ENCODE measurements at places on chromosomes 11 and 22.

DNA sequence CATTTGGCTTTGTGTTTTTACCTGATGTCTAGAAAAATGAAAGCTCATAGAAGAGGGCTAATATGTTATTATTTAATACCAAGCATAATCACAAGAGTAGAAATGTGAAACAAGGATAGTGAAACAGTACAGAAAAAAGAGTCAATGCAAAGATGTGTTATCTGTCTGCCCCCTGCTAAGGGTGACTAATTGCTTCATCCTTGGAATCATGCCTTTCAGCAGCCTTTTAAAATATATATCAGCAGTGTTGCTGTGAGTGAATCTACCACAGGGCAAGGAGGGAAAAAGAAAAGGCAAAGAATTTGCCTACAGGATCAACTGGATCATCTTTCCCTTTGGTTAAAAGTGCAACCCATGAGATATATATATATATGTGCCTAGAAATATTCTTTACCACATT is 867.2 kb upstream of the RAG2 start:
- no peaks in the 10 kb centered on the region for H3K36me3 ChIP-seq
- H3K4me3 ChIP-seq = no peak overlapping the region
- no peaks in the 10 kb centered on the region for H3K4me1 ChIP-seq
- no peaks in the 10 kb centered on the region for H3K27me3 ChIP-seq
- no peak overlapping the region for H3K27ac ChIP-seq

- no peak overlapping the region for H3K27ac ChIP-seq
- H3K4me1 ChIP-seq = peaks cover 27% of the 10 kb centered on the region
- peaks cover 13% of the 10 kb centered on the region for H3K36me3 ChIP-seq
- peak overlapping the region; percentile 98 for H3K4me3 ChIP-seq
- H3K27me3 ChIP-seq = no peaks in the 10 kb centered on the region
Measured at GRCh38 chr11:73140213-73141030, 1.7 kb downstream of the FCHSD2 start.

DNA sequence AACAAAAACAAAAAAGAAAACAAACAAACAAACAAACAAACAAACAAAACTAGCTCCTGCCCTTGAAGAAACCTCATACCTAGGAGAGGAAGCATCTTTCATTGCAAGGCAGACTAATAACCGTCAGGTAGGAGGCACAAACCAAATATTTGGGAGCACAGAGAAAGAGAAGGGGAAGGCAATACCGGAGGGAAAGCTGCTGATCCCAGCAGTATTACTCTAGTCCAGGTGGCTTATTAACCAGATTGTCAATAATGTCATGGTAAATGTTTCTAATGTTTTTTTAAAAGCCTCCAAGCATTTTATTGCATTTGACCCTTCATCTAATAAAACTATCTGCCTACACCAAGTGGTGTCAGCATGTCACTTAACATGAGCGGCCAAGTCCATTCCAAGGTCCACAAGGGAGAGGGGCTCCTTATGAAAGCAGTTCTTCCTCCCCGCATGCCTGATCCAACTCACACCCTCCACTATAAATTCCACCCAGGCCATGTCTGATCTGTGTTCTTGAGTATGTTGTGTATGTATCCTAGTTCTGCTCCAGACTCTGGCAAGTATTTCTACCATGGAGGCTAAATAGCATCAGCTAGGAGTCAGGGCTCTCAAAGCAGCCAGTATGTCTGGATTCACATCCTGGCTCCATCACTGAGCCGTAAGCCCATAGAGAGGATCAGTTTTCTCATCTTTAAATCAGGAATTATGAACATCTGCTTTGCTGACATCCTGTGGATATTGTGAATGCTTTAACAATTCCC is 208.1 kb upstream of the TENM4 start:
- H3K27ac ChIP-seq = no peak overlapping the region
- H3K27me3 ChIP-seq = no peaks in the 10 kb centered on the region
- no peaks in the 10 kb centered on the region for H3K36me3 ChIP-seq
- H3K4me3 ChIP-seq = no peak overlapping the region
- no peaks in the 10 kb centered on the region for H3K4me1 ChIP-seq

- H3K36me3 ChIP-seq = no peaks in the 10 kb centered on the region
- DNase-seq = no peak
- no peaks in the 10 kb centered on the region for H3K27me3 ChIP-seq
Measured at GRCh38 chr11:78985663-78986062, 411.0 kb upstream of the NARS2 start.

GRCh38 chr11:61725781-61726231 is 26.6 kb upstream of the MYRF start:
- DNase-seq = no peak
- no peak overlapping the region for H3K27ac ChIP-seq
- no peak overlapping the region for H3K4me3 ChIP-seq
- H3K36me3 ChIP-seq = no peaks in the 10 kb centered on the region
- H3K4me1 ChIP-seq = no peaks in the 10 kb centered on the region

DNA sequence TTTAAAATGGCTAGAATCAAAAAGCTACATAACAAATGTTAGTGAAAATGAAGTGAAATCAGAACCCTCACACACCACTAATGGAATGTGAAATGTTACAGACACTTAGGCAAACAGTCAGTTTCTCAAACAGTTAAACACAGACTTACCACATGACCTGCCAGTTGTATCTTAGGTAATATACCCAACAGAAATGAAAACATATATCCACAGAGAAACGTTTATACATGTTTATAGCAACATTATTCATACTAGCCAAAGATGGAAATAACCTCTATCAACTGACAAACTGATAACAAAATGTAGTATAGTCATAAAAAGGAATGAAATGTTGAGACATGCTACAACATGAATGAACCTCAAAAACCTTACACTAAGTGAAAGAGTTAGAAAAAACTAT is 131.5 kb upstream of the TRPC6 start:
- H3K4me3 ChIP-seq = no peak overlapping the region
- H3K4me1 ChIP-seq = no peaks in the 10 kb centered on the region
- no peak overlapping the region for H3K27ac ChIP-seq

DNA sequence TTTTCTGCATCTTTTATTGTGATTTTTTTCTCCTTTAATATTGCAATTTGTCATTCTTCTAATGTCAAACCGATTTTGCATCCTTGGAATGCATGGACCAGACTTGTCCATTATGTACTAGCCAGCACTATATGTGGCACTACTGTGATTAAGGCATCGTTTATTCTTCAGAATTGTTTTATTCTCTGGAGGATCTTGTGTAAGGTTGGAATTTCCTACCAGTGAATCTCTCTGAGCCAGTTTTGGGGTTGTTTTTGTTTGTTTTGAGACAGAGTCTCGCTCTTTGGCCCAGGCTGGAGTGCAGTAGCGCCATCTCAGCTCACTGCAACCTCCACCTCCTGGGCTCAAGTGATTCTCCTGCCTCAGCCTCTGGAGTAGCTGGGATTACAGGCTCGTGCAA is 58.5 kb downstream of the IGLL5 start:
- no peak overlapping the region for H3K27ac ChIP-seq
- no peak for DNase-seq
- H3K27me3 ChIP-seq = no peaks in the 10 kb centered on the region
- no peaks in the 10 kb centered on the region for H3K36me3 ChIP-seq

DNA sequence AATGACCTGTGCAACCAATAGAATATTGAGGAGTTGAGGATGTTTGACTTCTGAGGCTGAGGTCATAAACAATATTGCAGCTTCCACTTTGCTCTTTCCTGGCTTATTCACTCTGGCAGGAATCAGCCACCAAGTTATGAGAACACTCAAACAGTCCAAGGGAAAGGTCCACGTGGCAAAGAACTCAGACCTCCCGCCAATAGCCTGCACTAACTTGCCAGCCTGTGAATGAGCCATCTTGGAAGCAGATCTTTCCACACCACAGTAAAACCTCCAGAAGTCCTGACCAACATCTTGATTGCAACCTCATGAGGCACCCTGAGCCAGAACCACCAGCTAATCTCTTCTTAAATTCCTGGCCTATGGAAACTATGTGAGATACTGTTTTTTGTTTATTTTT is 22.7 kb upstream of the PICALM start:
- H3K4me3 ChIP-seq = no peak overlapping the region
- H3K27ac ChIP-seq = no peak overlapping the region
- DNase-seq = no peak
- no peaks in the 10 kb centered on the region for H3K36me3 ChIP-seq
- H3K27me3 ChIP-seq = no peaks in the 10 kb centered on the region

- no peaks in the 10 kb centered on the region for H3K4me1 ChIP-seq
- no peaks in the 10 kb centered on the region for H3K36me3 ChIP-seq
- H3K4me3 ChIP-seq = no peak overlapping the region
- no peak for DNase-seq
Measured at GRCh38 chr11:30046578-30046945, 29.7 kb upstream of the KCNA4 start.

Data from CD4-positive, alpha-beta T cell (primary cell).